ENCODE measurements at places on chromosomes 11 and 22. TPM values are rescaled to one million over a fixed set of nuclear protein-coding genes. Genes with fewer than 3 reads are reported as not detected.

- DNase-seq: no peak
Observed at GRCh38 chr11:24521601-24522000, 24.7 kb downstream of the LUZP2 start.

GRCh38 chr11:6297831-6298230 lies 22.5 kb downstream of the CAVIN3 start:
- no peak for DNase-seq

DNA sequence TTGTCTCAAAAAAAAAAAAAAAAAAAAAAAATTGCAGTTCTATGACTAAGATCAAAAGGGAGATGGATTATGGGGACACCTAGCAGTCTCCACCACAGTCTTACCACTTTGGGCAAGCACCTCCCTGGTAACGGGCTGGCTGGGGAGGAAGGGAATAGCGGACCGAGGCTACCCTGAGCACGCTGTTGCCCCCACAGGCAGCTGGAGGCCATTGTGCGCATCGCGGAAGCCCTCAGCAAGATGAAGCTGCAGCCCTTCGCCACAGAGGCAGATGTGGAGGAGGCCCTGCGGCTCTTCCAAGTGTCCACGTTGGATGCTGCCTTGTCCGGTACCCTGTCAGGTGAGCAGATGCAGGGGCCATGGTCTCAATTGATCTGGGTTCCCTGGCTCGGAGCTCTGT lies 21.2 kb downstream of the MCM5 start:
- no peak for DNase-seq

DNA sequence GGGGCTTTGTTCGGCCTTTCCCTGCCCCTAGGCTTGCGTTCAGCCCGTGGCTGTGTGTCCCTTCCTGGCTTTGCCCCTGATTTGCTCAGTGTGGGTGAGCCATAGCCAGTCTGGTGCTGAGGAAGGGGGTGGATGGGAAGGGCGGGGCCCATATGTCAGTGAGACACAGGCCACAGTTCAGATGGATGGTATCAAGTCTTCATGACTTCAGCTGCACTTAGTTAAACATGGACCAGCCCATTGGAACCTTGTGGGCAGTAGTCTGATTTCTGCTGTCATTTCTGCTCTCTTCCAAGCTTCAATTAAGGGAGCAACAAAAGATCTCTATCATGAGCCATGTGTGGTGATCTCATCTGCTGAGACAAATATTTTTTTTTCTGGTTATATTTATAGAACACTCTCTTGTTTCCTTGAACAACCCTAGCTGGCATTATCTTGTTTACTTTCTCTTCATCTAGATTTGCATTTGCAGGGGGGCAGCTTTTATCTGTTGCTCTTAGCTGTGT lies 21.6 kb upstream of the PEX26 start:
- DNase-seq: peak; percentile 53

DNA sequence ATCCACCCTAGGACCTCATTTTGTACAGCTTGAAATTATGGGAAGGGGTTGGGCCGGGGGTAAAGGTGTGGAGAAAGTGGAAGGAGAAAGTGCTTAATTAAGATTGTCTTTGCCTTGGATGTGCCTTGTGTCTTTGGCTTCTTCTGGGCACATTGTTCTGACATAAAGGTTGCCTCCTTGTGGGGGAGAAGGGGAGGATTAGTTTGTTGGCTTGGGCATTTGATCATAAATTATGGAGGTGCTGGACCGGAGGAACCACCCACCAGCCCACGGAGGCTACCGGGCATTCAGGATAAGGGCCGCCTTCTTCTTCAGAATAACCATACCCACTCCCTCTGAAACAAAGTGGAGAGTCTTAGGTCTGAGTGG lies 1.3 kb downstream of the PAFAH1B2 start:
- DNase-seq: peak; percentile 26

CCDC81 gene
- 0.61 TPM for total RNA-seq

XBP1 gene
- total RNA-seq: 116 TPM

Measured in mucosa of descending colon (tissue), 3 donors.